ENCODE measurements at places on chromosomes 2 and 18.

DNA sequence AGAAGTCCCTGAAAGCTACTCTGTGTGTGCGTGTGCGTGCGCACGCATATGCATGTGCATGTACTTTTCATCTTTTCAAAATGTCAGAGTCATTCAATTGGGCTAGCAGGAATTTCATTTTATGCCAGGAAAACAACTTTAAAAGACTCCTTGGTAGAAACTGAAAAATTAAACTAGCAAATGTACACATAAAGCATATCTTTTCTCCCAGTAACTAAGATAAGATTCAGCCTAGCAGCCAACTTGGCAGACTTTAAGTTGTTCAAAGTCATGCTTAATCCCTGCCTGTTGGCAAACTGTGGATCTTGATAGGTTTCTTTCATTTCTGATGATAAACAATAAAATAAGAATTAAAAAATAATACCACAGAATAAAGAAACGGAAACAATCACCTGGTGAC, 1129.1 kb downstream of the LRP1B start:
- no peak for DNase-seq

- no peak for DNase-seq
Observed at GRCh38 chr18:13563390-13563805, 163.0 kb downstream of the FAM210A start.

GRCh38 chr2:37631698-37632097, 39.7 kb downstream of the CDC42EP3 start:
- DNase-seq = no peak

GRCh38 chr18:35827275-35827902, 145.1 kb upstream of the RMP24 start:
- no peak for DNase-seq

DNA sequence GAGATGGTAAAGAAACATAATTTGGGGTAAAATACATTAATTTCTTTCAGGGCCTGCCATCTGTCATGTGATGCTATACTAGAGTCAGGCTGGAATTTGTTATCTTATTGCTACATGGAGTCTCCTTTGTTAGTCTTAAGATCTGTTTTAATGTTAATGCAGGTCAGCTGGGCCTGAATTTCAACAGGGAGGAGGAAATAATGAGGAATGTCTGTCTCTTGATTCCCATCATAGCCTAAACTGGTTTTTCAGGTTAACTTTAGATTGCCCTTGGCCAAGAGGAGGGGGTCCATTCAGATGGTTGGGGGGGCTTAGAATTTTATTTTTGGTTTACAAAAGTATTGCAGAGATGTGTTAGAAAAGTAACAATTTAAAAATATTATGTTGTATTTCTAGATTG, 19.0 kb upstream of the FEZ2 start:
- no peak for DNase-seq

GRCh38 chr2:221981912-221982470, 316.8 kb downstream of the PAX3 start:
- DNase-seq = no peak

DNA sequence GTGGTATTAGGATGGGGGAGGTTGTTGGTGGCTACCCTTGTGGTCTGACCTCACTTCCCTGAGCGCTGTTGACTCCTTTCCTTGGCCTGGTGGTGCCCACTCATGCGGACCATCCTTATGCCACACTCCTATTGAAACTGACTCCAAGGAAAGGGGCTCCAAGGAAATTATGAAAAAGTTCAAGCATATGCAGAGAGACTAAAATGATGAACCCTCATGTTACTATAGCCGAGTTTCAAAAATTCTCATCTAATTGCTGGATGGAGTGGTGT, 96.2 kb upstream of the STPG4 start:
- no peak for DNase-seq

GRCh38 chr2:120659275-120659977, 76.2 kb upstream of the GLI2 start:
- DNase-seq = no peak

DNA sequence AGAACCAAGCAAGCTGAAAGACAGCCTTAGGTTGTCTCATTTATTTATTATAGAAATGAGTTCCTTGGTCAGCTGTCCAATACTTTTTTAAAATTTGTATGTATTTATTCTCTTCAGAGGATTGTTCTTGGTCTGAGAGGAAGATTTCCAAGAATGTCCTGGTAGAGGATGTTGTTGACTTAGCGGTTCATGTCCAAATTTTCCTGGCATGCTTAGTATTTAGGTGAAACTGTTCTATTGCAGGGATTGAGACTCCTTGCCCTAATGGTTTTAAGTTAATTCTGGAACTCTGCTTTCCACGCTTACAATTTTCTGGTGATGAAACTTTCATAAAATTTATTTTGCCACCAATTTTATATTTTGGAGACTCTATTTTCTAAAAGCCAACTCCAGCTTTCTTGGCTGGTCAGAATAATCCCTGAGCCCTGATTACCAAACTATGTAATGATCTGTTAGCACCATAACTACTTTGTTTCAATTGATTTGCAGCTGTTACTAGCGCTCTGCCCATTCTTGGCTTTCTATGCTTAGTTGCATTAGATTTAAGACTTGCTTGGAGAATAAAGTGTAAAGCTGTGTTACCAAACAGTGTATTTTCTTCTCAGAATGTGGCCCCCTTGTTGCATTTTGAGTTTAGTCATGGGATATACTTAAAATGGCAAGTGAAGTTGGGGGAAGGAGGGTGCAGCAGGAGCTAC, 1868.8 kb upstream of the CELF4 start:
- no peak for DNase-seq

DNA sequence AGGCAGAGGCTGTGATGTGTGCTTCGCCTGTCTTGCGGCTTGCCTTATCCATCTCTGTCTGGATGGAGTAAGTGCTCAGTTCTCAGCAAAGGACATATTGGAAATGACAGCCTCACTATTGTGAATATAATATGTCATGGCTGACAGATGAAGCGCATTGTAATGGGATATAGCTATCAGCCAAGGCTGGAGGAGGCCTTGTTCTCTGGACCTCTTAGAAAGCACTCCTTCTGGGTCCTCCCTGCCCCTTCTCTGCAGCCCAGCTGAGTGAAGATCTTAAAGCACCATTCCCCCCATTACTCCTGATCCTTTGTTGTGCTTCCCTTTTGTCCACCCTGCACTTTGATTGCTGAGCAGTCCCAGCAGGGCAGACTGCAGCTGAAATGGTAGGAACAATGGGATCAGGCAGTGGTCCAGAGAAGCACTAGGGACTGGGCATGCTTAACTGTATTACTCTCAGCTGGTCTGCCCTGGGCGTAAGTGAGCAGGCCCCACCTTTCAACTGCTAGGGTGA, 265.3 kb downstream of the SETBP1 start:
- DNase-seq = no peak

DNA sequence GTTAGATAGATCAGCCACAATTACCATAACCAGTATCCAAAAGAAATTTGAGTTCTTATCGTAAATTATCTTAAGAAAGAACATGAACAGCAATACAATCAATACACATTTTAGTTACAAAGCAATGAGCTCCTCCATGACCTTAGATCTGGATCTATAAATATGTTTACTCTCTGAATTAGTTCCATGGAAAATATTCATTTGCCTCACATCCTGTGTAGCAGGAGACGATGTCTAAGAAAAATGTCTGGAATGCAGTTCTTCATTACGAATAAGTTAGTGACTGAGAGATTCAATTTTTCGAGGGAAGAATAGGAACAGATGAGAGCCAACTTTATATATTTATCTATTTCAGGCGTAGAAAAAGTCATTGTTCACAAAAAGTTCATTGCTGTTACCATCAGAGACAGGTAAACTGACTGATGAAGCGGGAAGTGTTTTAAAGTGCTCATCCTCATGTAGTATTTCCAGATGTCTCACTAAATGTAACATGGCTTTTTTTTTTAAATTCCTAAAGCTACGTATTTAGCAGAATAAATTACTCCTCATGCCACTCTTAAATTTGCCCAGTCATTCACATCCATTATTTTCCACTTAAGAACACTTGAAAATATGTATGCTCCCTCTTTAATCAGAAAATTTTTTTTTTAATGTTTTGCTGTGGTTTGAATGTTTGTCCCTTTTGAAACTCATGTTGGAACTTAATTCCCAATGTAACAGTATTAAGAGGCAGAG, 106.5 kb upstream of the SCN1A start:
- DNase-seq = peak; percentile 1

GRCh38 chr2:23283653-23284052, 101.3 kb upstream of the KLHL29 start:
- no peak for DNase-seq

GRCh38 chr2:66301022-66301766, 133.7 kb upstream of the MEIS1 start:
- DNase-seq = no peak

DNA sequence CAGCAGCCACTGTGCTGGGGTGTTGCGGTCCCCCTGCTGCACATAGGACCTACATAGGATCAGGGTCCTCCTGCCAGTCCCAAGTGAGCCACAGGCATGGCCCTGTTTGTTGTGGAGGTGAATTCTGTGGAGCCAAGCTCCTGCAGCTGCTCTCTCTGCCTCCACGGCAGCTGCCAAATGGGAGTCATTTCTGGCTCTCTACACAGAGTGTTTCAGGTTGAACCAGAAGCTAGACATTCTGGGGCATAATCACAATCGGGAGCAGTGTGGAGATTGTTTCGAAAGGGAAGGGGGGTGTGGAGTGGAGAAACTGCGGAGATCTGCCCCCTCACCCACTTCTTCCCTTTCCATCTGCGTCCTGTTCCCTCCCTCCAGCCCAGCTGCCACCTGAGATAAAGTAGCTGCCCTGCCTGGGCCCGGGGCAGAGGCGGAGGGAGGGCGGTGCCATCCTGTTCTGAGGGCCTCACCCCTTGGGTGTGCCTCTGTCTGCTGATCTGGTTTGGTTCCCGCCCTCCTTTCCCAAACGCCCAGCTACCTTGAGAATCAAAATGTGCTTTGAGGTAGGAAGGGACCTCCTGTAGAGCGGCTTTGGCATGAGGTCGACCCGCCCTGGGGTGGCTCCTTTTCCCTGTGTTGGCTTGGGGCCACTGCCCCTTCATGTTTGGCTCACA, 139.4 kb downstream of the WDSUB1 start:
- DNase-seq = no peak

DNA sequence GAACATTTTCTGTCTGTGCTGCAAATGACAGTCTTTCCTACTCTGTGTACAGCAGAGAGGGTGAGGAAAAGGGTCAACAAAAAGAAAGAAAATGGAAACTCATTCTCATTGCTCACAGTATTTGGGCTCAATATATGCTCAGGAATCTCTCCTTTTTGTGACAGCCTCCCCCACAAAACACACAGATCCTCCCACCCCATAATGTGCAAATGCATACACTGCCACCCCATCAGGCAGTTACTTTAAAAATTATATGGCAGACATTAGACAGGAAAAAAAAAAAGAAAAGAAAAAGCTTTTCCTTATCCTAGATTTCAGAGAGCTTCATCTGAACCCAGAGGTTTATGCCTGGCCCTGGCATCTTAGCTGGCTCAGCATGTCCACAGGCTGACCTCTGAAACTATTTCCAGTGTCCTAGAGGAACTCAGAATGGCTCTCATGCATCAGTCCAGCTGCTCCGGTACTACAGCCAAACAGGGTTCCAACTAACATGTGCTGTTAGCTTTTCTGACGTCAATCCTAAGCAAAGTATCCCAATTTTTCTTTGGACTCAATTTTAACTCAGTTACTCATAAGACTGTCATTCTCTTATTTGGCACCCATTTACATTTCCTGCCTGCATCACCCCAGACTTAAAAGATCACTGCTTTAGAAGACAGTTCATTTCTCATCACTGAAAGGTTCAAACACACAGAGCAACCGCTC, 105.9 kb downstream of the RBMS1 start:
- no peak for DNase-seq

GRCh38 chr2:127020536-127020935, 86.4 kb downstream of the BIN1 start:
- no peak for DNase-seq

GRCh38 chr2:61882850-61883249, 5.6 kb downstream of the CCT4 start:
- no peak for DNase-seq

DNA sequence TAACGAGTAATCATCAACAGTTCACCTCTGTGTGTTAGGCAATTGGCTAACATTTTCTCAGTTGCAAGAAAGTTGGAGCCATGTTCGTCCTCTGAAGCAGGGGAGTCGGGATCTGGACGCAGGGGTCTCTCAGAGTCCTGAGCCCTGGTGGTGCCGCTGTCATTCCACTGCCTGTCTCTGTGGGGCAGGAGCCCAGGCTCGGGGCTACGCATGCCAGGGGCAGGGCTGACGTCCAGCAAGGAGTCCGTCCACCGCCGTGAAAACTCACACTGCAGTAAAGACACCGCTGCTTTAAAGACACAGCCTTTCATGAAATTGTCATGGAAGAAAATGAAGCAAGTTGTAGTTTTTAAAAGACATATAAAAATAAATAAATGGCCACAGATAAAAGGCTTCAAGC, 571.1 kb upstream of the SOX11 start:
- DNase-seq = no peak

DNA sequence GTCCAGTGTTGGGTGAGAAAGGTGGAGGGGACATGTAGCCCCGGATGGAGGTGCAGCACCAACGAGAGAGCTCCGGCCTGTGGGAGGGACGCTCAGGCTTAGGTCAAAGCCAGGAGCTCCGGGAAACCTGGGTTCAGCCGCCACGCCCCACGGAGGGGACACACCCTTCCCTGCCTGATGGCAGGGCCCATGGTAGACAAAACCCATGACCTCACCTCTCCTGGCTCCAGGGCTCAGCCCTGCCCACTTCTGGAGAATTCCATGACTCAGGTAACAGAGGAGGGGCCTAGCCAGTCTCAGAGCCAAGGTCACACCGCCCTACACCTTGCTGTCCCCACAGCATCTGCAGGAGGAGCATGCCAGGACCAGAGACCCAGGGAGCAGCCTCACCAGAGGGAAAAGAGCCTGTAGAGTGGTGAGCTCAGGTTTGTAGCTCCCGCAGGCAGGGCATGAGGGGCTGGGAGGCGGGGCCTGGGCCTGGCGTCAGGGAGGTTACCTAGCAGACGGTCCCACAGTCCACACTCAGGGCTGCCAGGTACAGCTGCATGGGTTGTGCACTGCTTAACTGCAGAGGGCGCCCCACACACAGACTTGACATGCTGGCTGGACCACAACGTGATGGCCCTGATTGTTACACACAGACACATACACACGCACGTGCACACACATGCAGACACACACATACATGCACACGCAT, 70.8 kb upstream of the SMAD7 start:
- DNase-seq = no peak

DNA sequence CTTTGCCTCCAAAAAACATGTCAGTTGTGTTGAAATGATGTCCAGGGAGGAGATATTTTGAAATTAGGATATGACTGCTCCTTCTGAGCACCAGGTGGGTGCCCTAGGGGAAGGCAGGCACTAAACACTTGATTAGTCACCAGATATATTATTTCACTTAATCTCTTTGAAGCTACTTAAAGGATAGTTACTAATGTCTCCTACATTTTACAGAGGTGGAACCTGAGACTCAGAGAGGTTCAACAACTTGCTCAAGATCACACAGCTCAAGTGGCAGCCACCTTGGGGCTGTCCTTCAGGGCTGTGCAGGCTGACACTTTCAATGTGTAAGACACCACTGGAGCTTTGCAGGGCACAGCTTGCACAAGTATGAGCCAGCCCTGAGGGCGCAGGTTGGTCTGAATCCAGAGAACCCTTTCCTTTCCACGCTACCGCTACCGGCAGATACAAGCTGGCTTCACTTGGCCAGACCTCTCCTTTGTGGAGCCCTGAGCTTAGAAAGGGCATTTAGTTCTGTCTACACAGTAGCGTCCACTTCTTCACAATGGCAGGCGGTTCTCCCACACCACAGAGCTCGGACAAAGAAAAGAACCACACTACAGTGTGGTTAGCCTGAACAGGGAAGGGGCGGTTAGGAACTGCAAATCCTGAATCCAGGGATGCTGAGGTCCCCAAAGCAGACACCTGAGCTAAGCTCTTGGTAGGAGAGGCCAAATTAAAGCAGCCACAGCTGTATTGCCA, 16.4 kb downstream of the ALPK2 start:
- no peak for DNase-seq

- DNase-seq = no peak
Observed at GRCh38 chr2:109382951-109383350, 230.8 kb downstream of the SEPTIN10 start.

Data from COLO829 (cell line).